ENCODE measurements at places on chromosomes 2 and 18.

DNA sequence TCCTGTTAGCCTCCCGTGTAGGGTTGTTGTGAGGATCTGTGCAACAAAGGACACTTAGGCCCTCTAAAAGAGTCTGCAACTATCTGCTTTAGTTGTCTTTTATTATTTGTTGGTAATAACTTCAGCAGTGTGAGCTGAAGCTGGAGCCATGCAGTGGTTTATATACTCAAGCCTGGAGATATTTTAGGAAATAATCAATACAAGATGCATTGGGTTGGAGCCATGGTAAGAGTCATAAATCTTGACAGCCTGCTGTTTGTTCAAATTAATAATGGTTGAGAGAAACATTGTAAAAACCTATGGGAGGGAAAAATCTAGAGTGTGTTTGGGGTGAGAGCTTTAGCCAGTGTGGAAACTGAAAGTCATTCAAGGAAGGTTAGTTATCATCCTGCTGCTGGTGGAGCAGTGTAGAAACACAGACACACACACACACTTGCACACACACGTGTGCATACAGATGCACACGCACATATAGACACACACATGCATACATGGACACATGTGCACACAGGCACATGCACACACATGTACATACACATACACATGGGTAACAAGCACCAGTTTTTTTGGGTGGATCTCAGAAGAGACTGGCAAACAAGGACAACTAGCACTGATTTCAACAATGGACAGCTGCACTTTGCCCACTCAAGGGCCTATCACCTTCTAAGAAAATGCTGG is 51.0 kb downstream of the ACOXL start:
- no peak for DNase-seq

DNA sequence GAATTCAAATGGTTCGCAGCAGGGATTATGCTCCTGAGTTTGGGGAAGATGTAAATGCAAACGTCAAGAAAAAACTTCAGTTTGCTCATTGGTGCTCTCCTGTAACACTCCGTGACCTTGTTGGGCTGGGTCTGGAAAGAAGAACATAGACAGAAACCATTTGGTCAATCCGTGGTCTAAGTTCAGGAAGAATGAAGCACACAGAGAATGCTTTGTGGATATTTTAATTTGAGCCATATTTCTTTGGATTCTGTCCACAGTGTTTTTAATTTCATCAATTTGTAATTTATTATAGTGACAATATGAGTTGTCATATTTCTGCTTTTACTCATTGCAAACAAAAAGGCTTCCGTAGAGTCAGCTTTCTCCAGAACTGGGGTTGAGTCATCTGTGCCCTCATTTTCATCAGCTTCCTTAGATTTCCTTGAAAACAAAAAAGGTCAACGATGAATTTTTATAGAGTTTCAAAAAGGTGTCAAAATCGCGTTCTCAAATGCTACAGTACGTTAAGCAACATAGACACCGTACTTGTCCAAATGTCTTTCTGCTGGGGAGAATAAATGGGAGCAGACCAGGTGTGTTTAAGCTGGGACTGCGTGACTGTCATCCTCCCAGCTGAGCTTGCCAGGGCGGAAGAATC is 606.4 kb downstream of the RNF144A start:
- no peak for DNase-seq

DNA sequence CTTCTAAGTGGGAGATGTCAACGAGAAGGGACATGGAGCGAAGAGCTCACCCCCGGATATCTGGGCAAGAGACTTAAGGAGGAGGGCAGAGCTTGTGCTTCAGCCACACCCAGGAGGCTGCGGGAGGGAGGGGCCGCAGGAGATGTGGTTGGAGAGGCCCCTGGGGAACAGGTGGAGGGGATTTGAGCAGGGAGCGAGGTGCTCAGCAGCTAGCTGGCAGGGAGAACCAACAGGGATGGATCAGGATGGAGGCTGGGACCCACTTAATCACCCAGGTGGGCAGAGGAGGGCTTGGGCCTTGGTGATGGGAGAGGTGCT is 78.3 kb downstream of the MBP start:
- no peak for DNase-seq

DNA sequence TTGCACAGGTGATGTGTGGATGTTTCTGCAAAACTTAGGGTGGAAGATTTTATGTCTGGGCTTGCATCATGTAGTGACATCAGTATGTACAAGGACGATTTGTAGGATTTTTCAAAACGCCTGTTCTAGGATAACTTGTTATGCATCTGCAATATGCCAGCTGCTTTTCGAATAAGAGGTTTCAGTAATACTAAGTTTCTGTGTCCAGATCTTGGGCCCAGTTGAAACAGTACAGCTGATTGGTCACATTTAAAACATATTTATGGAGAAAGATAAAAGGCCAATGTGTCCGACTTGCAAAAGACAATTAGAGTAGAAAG is 1.2 kb downstream of the PTPN4 start:
- DNase-seq, result no peak

GRCh38 chr2:53842891-53843290 is 16.9 kb downstream of the GPR75 start:
- no peak for DNase-seq
